ENCODE measurements at places on chromosomes 5 and 9.

DNA sequence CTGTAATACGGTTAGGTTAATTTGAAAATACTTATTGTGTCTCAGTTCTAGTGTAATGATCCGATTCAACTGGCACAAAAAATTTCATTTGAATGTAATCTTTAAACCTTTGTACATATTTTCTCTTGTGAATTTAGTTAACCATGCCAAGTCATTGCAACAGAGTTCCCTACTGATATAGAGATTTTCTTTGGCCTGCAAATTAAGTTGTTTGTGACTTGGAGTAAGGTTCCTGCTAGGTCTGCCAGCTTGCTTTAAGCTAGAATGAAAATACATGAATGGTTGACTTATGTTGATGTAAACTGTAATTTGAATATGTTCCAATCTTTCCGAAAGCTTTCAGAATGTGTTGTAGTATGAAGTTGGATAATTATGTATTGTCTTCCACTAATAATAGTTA lies 1004.1 kb upstream of the EDIL3 start:
- no peak for DNase-seq

DNA sequence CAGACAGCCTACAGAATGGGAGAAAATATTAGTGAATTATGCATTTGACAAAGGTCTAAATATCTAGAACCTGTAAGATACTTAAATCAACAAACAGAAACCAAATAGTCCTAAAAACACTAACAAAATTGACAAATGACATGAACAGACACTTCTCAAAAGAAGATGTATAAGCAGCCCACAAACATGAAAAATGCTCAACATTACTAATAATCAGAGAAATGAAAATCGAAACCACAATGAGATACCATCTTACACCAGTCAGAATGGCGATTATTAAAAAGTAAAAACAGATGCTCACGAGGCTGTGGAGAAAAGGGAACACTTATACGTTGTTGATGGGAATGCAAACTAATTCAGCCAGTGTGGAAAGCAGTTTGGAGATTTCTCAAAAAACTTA lies 1186.8 kb downstream of the DTWD2 start:
- no peak for DNase-seq

DNA sequence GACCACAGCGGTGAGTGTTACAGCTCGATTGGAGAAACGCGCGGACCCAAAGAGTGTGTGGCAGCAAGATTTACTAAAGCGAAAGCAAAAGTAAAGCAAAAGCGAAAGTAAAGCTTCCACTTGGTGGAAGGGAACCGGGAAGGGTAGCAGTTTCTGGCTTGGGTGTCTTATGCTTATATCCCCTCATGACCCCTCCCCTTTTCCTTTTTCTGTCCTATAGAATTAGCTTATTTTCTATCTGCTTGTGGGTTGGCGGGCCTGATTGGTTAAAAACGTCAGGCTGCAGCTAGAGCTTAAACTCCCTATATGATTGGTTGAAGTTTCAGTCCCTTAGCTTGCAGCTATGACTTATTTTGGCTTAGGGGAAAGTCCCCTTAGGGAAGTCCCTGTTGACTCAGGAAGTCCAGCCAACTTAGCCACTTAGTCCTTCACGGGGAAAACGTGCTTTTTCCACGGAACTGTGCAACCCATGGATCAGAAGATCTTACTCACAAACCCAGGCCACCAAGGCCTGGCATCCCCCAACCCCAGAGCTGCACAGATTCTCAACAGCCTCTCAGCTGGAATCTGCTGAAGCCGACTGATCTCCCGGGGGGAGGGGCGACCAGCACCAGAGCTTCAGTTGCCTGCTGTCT lies 114.2 kb upstream of the ADAMTS16 start:
- no peak for DNase-seq

DNA sequence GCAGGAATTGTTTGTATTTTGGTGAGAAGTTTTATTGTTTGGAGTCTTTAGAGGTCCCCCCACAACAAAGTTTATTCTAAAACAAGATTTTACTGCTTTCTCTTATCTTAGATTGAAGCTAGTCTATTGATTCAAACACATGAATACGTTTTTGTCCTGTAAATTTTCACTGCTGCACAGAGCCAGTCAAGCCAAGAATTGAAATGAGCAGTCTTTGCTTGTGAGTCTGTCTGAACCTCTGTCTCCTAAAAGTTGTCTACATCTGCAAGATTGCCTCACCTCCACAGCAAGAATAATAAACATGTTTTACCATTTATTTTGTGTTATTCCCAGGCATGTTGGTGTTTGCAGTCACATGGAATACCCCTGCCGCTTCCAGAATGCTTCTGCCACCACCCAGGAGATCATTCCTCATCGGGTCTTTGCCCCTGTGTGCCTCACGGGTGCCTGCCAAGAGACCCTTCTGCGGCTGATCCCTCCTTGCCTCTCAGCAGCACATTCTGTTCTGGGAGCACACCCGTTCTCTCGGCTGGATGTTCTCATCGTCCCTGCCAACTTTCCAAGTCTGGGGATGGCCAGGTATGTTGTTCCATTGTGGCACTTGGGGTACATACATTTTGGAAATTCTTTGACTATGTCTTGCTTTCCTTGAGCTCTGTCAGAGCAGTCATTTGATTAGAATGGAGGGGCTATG lies 74.1 kb downstream of the AOPEP start:
- no peak for DNase-seq

- DNase-seq, result no peak
Measured at GRCh38 chr9:107049046-107049802, 186.3 kb downstream of the ZNF462 start.

DNA sequence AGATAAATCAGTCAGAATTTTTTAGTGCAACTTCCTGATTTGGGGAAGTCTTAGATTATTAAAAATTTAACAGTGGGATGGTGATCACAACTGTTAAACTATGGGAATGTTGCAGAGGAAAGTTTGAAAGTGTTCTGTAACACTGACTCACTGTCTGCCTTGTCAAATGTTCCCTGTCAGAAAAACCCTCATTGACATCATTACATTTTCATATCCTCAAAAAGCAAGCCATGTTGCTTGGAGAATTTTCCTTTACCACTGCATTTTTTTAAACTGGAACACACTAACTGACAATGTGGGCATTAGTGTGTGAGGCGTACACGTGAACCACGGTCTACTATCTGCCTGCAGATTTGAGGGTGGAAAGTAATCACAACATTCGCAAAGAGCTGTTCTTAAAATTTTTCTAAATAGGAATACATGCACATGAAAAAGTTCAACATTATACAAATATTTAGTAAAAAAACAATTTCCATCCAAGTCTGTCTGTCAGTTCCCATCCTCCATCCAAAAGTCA lies 28.6 kb upstream of the IL7R start:
- no peak for DNase-seq

GRCh38 chr5:134101686-134102439 lies 12.6 kb upstream of the TCF7 start:
- no peak for DNase-seq

DNA sequence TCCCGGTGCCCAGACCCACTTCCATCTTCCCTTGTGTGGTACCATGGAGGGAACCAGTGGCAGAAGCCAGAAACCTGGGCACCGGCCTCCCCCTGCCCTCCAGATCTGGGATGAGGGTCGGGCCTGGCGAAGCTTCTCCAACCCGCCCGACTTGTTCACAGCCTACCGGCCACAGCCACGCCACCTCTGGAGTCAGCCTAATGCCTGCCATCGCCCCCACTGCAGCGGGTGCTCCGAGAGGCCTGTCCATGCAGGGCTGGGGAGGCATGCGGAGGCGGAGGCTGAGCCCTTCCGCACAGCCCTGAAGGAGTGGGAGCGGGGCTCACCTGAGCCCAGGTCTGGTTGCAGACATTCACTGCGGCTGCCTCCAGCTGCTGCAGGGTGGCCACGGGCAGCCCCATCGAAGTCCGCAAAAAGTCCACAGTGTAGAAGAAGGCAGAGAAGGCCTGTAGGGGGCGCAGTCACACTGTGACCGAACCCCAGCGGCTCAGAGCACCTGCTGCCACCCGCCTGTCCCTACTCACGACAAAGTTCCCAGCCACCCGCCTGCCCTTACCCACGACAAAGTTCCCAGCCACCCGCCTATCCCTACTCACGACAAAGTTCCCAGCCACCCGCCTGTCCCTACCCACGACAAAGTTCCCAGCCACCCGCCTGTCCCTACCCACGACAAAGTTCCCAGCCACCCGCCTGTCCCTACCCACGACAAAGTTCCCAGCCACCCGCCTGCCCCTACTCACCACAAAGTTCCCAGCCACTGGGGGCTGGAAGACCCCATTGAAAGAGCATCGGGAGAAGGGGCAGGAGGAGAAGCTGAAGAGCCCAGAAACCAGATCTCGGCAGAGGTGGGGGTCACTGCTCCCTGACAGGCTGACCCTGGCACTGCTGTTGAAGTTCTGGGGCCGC lies 3.8 kb upstream of the NPDC1 start:
- DNase-seq, result no peak

DNA sequence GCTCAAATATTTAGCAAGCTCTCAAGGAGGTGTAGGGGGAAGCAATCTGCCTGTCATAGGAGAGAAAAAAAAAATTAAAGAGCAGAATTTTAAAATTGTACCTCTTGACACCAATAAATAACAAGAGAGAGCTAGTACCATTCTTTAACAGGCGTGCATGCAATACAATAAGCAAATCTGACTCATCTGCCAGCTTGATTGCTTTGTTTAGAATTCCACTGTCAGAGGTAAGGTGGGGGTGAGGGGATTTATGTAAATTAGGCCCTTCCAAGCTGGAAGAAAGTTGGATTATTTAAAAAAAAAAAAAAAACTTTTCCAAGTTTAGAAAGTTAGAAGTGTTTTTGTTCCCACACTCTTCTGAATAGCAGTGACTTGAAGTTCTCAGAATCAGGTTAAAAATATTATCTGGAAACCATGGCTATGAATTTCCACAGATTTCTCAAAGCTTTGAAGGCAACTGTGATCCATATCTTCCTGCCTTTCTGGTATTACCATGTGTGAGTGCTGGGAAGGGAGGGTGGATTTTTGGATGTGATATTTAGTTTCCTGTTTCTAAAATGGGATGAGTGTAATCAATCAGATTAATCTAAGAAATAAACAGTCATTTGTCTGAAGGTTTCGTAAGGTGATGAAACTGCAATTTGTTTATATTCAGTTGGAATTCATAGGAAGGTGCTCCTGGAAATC lies 477.5 kb downstream of the TLE4 start:
- DNase-seq, result no peak

DNA sequence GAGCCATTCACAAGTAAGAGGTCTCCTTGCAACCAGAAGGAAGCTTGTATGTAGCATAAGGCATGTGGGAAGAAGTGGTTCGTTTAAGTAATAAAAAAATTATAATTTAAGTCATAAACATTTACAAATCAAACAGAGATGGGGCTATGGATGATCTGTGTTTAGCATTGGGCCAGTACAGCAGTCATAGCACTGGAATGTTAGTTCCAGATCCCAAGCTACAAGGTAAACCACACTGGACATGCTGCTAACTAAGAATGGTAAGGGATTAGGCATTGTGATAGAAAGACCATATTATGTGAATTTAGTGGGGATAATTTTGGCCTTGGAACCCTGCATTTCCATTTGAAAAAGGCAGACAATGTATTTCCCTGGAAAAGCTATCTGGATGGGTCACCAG lies 170.4 kb upstream of the KCNN2 start:
- DNase-seq, result no peak

- DNase-seq, result no peak
Measured at GRCh38 chr5:58641533-58641932, 58.7 kb downstream of the RAB3C start.

DNA sequence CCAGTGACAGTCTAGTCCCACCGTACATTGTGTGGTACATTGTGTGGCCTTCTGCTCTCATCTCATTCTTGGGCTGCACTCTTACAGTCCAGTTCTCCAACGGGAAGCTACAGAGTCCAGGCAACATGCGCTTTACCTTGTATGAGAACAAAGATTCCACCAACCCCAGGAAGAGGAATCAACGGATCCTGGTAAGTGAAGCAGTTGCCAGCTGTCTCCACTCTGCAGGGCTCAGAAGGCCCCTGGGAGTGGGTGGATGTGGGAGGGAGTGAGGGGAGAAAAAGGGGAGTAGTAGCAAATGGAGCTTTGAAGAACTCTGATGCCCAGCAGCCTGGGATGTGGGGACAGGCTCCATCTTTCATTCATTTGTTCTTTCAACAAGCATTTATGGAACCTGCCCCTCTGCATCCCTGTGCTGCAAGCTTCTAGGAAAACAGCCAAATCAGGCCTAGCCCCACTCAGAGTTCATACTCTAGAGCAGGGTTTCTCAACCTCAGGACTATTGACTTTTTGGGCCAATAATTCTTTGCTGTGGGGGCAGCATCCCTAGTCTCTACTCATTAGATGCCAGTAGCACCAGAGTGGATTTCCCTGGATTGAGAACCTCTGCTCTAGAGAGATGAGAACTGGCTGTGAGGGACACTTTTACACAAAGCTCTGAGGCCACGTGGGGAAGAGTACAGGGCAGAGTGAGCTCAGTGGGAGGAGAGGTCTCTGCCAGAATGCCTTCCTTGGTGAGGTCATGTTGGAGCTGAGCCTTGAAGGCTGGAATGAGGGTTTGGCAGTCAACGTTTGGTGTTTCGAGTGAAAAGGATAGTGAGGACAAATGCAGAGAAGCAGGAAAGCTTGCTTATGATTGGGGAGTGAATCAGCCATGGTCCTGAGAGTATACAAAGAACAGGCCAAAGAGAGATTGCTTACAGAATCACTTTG lies 1.1 kb downstream of the POLR1E start:
- DNase-seq, result no peak

- DNase-seq, result no peak
Measured at GRCh38 chr5:67346611-67347010, 150.0 kb upstream of the CD180 start.

DNA sequence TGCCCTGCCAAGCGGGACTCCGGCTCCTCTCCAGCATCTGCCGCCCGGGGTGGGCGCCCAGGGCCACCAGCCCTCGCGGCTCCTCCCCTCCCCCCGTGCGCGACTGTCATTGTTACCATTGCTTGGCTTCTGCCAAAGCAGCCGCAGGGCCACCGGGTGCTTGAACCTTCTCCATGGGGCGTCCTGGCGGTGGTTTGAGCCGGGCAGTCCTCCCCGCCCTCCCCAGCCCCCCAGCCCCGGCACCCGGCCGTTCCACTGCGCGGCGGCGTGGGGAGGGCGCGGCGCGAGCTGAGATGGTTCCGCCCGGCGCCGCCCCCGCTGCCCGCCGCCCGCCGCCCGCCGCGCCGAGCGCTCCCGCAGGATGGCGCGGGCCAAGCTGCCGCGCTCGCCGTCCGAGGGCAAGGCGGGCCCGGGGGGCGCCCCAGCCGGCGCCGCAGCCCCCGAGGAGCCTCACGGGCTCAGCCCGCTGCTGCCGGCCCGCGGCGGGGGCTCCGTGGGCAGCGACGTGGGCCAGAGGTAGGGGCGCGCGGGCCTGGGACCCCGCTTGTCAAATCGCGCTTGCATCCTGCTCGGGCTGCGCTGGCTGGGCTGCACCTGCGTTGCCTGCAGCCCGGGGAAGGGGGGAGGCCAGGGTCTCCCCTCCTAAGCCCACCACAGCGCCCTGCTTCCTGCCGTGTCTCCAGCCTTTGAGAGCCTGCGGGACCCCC lies 34.4 kb downstream of the KCNT1 start:
- no peak for DNase-seq

DNA sequence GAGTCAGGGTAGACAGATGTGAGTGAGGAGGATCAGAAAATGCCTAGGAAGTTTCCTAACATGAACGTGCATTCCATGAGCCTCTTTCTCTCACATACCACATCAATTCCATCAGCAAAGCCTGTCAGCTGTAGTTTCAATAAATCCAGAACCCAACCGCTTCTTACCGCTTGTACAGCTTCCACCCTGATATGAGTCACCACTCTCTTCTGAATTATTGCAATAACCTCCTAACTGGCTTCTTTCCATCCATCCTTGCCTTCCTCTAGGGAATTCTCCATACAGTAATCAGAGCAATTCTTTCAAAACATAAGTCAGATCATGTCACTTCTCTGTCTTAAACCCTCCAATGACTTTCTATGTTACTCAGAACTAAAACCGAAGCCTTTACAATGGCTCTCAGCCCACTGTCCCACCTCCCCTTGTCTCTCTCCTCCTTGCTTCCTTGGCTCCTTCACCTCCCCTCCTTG lies 8.1 kb upstream of the RAD23B start:
- DNase-seq, result no peak
